ENCODE measurements at places on chromosomes 1 and 21.

- no peak for DNase-seq
Observed at GRCh38 chr1:212920896-212921295, 29.4 kb upstream of the VASH2 start.

- no peak for DNase-seq
Observed at GRCh38 chr21:45361033-45361997, 43.6 kb upstream of the COL18A1 start.

GRCh38 chr21:14486869-14487268 lies 59.2 kb downstream of the SAMSN1 start:
- DNase-seq = no peak

GRCh38 chr1:117365350-117366176 lies 1.7 kb upstream of the MAN1A2 start:
- DNase-seq = no peak

DNA sequence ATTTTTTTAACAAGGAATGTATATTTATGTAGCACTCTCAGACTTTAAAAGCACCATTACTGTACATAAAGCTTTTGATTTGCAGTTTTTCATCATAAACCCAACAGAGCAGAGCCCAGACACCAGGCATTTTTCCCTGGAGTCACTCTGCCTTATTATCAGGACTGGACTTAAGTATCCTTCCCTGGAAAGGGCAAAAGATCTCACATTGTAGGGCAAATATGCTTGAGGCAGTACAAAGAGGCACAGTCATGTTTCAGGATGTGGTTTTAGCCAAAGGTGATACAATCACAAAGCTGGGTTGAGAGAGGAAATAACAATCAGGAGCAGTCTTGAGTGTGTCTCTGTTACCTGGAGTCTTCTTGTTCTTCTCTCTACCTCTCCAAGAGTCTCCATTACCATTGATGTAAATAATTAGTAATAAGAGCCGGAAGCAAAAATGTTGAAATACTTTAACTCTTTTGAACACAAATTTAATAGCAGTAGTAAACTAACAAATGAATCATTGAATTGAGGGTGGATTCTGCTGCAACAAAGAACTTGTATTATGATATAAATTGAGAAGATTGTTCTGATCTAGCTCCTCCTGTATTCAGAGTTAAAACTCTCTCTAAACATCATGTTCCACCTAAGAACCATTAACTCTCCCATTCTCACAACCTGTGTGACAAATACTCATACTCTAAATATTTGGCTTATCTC lies 160.5 kb downstream of the LTN1 start:
- no peak for DNase-seq

- DNase-seq = no peak
Observed at GRCh38 chr1:247843411-247843810, 1.7 kb upstream of the OR11L1 start.

DNA sequence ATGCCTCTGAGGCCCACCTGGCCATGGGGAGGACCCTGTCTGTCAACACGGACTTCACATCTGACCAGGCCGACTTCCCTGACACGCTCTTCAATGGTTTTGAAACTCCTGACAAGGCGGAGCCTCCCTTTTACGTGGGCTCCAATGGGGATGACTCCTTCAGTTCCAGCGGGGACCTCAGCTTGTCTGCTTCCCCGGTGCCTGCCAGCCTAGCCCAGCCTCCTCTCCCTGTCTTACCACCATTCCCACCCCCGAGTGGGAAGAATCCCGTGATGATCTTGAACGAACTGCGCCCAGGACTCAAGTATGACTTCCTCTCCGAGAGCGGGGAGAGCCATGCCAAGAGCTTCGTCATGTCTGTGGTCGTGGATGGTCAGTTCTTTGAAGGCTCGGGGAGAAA lies 101.8 kb downstream of the ADARB1 start:
- no peak for DNase-seq

DNA sequence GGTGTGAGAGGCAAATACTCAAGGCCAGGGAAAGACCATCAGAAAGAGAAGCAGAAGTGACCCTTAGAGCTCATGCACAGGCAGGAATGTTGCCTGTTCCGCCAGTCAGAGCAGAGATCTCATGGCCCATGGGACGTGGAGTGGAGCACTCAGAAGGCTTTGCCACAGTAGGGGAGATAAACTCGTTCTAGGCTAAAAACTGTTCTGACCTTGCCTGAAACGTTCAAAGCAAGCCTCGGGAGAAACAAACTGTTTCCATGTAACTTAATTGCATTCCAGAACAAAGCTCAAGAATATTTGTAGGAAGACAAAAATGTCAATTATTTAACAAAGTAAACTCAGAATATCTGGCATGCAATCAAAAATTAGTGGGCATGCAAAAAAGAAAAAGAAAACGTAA lies 20.7 kb upstream of the SLC19A1 start:
- no peak for DNase-seq

DNA sequence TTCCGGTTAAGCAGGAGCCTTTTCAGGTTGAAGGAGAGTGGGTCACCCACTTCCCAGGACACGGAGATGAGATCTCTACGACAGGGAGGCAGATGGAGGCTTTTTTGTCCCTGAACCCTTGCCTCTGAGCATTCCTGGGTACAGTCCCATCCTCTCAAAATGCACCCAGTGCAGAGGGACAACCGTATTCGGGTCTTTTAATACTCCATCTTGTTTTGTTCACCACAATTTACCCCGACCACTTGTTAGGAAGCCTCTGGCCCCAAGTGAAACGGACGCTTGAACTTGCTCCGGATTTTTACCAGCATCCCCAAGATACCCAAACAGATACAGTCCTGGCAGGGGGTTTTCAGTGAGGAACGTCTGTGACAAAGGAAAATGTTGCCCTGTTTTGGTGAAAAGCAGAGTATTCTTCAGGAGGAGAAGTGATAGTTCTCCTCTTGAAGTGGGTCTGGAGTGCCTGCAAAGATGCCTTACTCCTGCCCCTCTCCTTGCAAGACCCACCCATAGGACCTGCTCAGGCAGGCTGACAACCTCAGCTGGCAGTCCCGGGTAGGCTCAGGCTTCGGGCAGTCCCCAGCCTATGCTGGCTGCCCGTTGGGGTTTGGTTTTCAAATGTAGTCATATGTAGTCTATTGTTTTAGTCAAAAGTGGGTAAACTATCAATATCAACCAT lies 669 bp upstream of the ARL8A start:
- DNase-seq = no peak

GRCh38 chr1:182755632-182756031 lies 33.9 kb upstream of the NPL start:
- DNase-seq = no peak

DNA sequence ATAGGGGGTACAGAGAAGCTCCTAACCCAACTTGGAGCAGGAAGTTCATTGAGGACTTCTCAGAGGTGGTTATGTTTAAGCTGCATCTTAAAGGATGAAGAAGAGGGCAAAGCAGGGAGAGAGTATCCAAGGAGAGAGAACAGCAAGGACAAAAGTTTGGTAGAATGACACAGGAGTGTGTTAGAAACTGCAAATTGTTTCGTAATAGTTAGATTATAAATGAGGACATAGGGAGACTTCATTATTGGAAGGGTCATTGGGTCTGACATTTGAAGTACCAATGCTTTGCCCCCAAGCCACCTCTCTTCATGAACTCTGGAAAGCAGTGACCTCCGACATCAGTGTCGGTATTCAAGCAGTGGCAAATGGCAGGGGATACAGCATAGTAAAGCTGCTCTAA lies 209.6 kb upstream of the JUN start:
- DNase-seq = no peak

- no peak for DNase-seq
Observed at GRCh38 chr21:38950435-38951094, 144.8 kb downstream of the ETS2 start.

GRCh38 chr1:25445993-25446538 lies 15.4 kb downstream of the MACO1 start:
- DNase-seq = no peak

DNA sequence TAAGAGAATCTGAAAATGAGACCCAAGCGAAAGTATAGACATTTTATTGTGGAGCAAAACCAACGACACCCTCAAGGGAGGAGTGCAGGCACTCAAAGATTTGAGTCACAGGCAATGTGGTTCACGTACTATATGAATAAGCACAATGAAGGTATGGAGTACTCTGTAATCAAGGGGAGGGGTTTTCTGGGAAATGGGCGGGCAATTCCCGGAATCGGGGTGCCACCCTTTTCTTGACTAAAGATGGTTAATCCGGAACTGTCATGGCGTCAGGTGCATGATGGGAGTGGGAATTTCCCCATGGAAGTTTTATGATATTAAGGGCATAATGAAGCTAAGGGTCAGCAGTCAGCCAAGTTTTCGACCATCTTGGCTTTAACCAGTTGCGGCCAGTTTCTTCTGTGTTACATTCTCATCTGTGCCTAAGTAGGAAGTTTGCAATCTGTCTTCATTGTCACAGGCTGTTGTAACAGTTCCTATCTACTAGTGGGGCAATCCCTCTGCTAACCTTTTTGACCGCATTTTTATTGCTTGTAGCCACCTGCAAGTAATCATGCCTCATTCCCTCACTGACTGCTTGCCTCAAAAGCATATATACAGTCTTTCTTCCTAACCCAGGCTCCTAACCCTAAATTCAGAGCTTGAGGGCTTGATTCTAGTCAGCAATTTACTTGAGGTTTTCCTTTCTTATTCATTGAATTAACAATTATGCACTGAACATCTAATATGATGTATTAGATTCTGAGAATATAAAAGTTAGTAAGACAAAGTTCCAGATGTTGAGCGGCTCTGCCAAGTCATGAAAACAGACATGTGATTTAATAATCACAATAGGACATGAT lies 775 bp upstream of the AIM2 start:
- peak; percentile 77 for DNase-seq

DNA sequence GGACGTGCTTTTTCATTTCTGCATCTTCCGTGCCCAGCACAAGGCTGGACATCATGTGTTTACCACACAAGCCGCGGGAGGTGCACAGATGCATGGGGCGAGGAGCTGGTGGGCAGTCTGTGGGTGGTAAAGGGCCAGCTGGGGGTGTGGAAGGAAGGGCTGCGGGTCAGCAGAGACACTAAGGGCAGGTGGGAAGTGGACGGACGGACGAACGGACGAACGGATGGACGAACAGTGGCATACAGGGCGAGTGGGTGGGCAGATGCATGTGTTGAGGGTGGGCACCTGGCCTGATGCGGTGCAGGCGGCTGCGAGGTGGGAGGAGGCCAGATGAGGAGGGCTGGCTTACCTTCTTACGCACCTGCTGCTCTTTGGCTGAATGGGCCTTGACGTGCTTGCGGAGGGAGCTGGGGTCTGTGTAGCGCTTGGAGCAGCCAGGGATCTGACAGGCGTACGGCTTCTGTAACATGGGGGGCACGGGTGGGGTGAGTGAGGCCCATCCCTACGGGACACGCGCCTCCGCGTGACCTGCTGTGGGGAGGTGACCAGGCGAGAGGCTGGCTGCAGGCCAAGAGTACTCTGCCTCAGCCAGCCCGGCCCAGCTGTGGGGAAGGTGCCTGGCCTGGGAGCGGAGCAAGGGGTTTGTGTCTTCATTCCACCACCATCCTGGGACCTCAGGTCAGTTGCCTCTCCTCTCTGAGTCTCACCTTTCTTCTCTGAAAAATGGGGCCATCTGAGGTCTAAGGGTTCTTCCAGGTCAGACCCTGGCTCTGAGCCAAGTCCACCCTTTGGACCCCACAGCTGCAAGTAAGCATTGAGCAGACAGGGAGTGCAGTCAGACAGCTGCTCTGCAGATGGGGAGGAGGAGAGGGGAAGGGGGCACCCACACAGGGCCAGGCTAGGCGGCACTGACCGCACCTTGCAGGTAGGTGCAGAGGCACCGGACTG lies 65.5 kb downstream of the DMRTB1 start:
- no peak for DNase-seq

- DNase-seq = no peak
Observed at GRCh38 chr1:237786066-237786719, 104.5 kb downstream of the ZP4 start.

- no peak for DNase-seq
Observed at GRCh38 chr1:58814251-58815068, 30.6 kb upstream of the JUN start.

- DNase-seq = no peak
Observed at GRCh38 chr1:115654663-115655305, 13.0 kb downstream of the VANGL1 start.

GRCh38 chr21:41726970-41727783 lies 39.7 kb downstream of the RIPK4 start:
- no peak for DNase-seq

- no peak for DNase-seq
Observed at GRCh38 chr21:36454093-36454531, 25.8 kb downstream of the CLDN14 start.

DNA sequence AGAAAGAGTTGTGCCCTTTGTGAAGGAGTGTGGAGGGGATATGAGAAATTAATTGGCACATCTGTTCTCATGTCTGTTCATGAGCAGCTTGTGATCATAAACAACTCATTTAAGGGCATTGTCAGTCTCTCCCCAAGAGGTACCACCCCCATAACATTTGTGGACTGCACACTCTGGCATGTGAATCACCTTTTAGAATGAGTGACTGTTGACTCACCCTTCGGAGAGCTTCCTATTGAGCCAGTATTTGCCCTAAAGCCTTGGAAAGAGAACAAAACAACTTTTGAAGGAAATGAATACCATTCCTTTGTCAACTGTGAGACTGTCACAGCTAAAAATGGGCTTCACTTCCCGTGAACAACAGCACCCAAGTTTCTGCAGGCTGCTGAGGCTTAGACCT lies 27.5 kb upstream of the MYSM1 start:
- DNase-seq = no peak

GRCh38 chr1:185159966-185160365 lies 3.0 kb downstream of the SWT1 start:
- no peak for DNase-seq

GRCh38 chr1:24437631-24438396 lies 22.2 kb downstream of the NIPAL3 start:
- DNase-seq = no peak

- no peak for DNase-seq
Observed at GRCh38 chr1:199312626-199313025, 673.8 kb downstream of the PTPRC start.

DNA sequence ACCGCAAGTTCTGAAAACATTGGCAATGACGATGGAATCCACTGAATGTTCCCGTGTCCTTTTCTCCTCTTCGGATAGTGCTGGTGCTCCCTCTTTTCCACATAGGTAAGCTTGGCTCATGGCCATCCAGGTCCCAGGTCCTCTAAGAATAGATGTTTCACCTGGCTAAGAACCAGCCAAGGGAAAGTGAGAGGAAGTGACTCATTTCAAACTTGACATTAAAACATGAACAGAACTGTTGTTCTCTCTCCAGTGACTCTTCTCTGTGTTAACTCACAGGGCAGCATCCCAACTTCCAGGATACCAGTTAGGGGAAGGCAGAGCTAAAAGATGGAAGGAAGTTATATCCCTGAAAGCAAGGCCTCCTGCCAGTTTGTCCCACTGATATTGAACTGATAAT lies 493.8 kb upstream of the CHRM3 start:
- no peak for DNase-seq

All from activated CD8-positive, alpha-beta memory T cell treated with anti-CD3 and anti-CD28 coated beads for 4 hours (primary cell).